ENCODE measurements at places on chromosomes 12 and 14.

- DNase-seq = no peak
These were observed 20.9 kb downstream of the ACVR1B start for GRCh38 chr12:51972422-51972812.

- DNase-seq = no peak
These were observed 15.8 kb upstream of the RASSF8 start for GRCh38 chr12:25942709-25943108.

DNA sequence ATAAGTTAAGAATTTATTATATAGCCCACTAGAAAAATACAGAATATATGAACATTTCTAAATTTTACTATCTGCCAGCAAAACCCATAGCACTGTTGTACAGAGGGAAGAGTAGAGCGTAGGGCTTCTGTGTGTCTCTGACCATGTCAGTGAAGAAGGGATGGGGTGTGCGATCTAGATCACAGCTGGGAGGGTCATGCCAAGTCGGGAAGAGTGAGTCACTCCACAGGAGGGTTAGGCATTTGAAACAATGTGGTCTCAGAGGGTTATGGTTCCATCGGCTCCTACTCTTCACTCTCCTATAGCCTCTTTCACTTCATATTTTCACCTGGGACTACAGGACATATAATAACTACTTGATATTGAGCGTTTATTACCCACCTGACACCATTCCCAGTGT is 185.1 kb upstream of the DDHD1 start:
- DNase-seq = no peak

GRCh38 chr12:12941450-12942350 is 10.3 kb downstream of the GPRC5D start:
- DNase-seq = no peak

DNA sequence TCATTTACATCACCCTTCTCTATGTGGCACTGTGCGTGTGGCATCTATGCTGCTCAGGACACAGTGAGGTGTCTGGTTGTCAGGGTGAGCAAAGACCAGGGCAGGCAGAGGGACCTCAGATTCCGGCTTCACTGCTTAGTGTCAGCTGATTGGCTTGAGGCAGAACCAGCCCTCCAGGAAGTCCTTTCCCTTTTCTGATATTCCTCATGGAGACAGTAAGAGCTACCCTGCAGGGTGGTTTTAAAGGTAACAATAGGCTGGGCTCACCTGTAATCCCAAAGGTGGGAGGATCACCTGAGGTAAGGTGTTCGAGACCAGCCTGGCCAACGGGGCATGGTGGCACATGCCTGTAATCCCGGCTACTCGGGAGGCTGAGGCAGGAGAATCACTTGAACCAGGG is 129.3 kb upstream of the AMIGO2 start:
- DNase-seq = no peak

DNA sequence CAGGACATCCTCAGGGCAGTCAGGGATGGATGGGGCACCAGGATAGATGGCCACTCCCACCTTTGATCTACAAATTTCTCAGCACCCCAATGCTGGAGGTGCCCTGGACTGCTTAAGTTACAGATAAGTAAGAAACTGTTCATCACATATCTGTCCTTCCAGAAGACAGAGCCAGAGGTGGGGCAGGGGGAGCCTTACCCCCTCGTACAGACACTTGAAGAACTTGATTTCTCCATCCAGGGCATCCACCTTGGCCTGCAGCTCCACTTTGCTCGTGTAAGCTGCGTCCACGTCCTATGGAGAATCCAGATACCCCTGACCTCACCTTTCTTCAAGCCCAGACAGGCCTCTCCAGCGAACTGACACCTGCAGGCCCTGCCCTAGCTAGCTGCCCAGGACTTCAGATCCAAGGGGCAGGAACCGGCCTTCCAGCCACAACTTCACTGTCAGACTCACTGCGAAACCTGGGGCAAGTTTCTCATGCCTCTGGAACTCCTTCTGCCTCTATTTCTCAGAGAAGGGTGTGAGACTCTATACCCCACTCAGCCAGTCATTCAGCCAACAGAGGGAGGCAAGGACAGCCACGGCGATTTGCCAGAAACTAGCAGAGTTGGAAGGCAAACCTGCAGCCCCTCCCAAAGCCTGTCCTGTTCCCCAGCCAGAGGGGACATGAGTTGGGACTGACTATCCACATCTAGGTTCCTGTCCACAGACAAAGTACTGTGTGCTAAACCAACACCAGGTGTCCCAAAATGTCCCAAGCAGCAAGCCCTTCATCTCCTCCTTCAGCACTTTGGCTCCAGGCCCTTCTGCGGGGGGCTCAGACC is 3.8 kb downstream of the KRT73 start:
- no peak for DNase-seq

DNA sequence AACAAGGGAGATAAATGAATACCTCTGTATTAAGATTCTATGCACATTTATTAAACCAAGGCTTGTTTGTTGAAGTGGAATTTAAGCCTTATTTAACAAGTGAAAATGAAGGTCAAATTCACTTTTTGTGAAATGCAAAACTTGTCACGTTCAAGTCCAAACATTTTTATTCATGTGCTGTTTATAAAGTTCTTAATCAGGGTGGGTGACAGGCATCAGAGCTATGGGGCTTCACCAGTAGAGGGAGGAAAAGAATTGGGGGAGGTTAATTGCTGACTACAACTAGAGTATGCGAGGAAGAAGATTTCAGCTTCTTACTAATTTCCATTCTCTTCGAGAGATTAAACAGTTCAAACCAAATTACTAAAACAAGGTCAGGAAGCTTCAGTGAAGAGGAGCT is 9.7 kb downstream of the MOK start:
- no peak for DNase-seq

DNA sequence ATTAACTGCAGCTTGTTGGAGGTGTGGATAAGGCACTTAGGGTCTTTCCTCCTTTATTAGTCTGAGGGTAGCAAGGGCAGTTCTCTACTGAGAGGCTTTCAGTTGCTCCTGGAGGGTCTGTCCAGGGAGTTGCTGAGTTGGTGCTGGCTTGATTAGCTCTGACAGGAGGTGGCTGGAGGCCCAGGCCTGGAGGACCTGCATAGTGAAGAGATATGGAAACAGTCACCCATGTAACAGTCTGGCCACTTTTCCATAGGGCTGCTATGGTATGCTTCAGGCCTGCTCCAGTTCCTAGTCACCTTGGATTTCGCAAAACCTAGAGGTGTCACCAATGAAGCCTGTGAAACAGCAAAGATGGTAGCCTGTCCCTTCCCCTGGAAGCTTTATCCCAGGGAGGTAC is 143.3 kb upstream of the SLC38A2 start:
- DNase-seq = no peak

GRCh38 chr12:56158926-56159461 is 835 bp downstream of the MYL6 start:
- DNase-seq = no peak

DNA sequence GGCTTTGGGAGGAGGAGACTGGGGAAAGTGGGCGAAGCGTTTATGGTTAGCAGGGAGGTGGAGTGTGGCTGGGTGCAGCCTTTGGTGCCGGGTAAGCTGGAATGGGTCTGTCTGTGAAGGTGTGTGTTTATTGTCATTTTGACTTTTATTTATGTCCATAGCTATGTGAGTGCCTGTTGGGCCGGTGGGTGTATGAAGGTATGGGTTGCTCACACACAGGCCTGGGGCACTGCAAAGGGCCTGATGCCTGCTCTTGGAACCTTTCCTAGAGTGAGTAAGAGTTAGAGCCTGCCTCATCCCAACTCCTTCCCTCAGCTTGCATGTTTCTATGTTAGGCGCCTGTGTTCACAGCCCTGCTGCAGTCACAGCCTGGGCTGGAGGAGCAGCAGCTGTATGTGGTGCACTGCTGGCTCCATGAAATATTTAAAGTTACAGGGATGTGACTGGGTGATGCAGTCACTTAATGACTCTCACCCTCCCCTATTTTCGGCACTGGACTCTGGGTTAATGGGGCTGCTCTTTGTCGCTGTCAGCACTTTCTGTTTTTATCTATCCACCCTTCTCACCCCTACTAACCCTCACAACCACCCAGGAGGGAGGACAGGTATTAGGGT is 2.6 kb upstream of the PPP1R1A start:
- no peak for DNase-seq

GRCh38 chr12:121748218-121748570 is 35.6 kb downstream of the TMEM120B start:
- DNase-seq = no peak

- DNase-seq = no peak
These were observed 21.8 kb downstream of the VDR start for GRCh38 chr12:47882781-47883546.

DNA sequence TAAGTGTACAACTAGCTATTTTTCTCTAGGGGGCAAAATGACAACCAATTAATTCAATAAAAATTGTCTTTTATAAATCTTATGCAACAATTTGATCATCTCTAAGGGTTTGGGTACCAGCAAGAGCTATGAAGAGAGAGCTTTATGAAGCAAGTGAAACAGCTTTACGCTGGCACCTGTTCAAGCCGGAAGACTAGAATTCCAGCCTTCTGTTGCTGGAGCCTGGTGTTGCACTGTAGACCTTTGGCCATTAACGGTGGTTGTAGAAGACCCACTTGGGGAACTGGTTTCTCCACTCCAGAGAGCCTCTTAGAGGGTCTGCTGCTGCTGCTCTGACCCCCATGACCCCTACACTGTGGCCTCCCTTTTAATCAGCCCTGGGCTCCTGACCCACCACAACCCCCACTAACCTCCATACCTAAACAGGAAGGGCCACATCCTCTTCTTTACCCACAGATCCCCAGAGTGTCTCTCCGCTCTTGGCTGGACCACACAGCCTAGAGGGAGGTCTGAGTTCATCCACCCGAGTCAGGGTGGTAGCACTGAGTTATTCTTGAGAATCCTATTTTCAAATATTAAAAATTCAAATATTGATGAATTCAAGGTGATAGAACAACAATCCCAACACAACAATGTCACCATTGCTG is 54.6 kb upstream of the STON2 start:
- no peak for DNase-seq

GRCh38 chr14:61178226-61179060 is 102.7 kb downstream of the TMEM30B start:
- peak; percentile 25 for DNase-seq

- DNase-seq = no peak
These were observed 125.4 kb upstream of the PLEKHA5 start for GRCh38 chr12:19003987-19004619.

- no peak for DNase-seq
These were observed 11.7 kb upstream of the ERC1 start for GRCh38 chr12:979349-979748.

DNA sequence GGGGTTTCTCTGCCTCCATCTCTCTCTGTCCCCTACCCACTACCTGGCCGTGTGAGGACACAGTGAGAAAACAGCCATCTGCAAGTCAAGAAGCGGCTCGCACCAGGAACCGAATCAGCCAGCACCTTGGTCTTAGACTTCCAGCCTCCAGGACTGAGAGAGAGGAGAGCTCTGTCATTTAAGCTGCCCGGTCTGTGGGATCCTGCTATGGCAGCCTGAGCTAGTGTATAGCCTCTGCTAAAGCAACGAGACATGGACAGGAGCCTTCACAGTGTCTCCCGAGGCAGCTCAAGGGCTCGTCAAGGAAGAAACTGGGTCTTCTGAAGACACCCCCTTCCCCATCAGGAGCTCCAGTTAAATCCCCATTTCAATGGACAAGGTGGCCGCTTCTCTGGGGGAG is 185.5 kb downstream of the PIWIL1 start:
- DNase-seq = no peak

GRCh38 chr12:5773550-5773949 is 171.5 kb downstream of the ANO2 start:
- DNase-seq = no peak

DNA sequence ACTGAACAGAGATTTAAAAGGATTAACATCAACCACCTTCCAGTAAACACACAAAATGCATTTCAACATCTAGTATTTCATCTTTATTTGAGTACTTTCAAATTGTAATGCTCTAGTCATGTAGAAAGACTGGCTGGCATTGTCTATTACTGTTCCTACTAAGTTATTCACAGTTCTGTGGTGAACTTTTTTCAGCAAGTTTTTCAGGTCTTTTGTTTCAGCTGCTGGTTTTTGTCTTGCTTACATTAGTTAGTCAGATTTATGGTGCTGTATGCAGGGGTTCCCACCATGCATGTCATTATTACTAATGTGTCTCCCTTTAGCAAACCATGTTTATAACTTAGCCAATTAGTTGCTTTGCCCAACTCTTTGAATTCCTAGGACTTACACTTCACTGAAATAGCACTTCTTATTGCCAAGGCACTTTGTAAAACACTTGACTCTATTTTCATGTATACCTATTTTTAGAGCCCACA is 253.4 kb upstream of the KITLG start:
- DNase-seq = no peak

GRCh38 chr14:51059032-51059431 is 35.9 kb downstream of the TRIM9 start:
- no peak for DNase-seq

GRCh38 chr14:30058401-30058800 is 130.8 kb upstream of the PRKD1 start:
- DNase-seq = no peak

GRCh38 chr12:93443576-93443975 is 1.8 kb upstream of the UBE2N start:
- DNase-seq = no peak
